GOT3 (cell line): ENCODE measurements at places on chromosomes 12 and 14.

GRCh38 chr14:95101736-95102679, 55.3 kb downstream of the DICER1 start:
- no peak for DNase-seq

DNA sequence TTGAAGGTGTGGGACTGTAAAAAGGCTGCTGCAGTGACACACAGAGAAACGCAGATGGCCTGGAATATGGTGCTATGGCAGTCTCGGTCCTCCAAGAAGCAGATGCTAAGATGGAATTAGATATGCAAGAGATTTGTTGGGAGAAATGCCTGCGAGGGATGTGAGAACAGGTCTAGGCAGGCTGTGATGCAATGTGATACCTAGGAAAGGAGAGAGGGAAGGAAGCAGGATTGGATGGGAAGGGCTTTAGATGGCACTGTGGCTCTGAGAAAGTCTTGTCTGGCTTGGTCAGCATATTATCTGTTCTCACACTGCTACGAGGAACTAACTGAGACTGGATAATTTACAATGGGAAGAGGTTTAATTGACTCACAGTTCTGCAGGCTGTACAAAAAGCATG, 374.4 kb downstream of the BCAT1 start:
- no peak for DNase-seq

- DNase-seq = no peak
Measured at GRCh38 chr12:76028571-76029277, 2.9 kb downstream of the PHLDA1 start.

DNA sequence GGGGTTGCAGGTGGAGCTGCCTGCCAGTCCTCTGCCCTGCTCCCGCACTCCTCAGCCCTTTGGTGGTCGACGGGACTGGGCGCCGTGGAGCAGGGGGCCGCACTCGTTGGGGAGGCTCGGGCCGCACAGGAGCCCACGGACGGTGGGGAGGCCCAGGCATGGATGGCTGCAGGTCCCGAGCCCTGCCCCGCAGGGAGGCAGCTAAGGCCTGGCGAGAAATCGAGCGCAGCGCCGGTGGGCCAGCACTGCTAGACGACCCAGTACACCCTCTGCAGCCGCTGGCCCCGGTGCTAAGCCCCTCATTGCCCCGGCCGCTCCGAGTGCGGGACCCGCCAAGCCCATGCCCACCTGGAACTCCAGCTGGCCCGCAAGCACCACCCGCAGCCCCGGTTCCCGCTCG, 221.8 kb downstream of the BTG1 start:
- no peak for DNase-seq

DNA sequence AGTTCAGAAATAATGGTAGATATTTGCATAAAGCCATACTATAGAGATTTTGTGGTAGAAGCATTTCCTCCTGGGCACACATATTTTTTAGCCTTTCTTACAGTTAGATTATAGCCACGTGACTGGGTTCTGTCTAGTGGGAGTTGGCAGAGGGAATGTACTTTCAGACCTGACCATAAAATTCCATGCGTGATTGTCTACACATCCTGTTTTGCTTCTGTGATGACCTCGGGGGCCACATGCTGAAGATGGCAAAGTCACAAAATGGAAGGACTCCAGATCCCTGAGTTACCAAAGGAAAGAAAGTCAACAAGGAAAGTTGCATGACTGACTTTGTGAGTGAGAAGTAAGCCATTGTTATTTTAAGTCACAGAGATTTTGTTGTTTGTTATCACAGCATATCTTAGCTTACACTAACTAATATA, 14.6 kb upstream of the MIA2 start:
- no peak for DNase-seq

GRCh38 chr12:103470664-103471063, 25.1 kb downstream of the C12orf42 start:
- no peak for DNase-seq

DNA sequence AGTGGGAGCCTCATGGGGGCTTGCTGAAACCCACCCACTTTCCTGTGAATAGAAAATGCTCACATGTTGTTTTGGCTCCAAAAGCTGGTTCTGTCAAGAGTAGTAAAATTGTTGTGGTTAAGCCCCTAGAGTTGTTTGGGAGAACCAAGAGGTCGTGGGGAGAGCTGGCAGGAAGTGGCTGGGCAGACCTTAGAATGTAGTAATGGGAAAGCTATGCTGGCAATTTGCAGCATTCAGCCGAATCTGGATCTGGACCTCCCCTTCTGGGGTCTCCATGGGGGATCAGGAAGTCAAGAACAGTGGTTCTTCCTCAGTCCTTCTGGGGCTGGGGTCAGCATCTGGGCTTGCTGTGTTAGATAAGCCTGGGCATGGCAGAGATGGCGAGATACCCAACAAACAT, 150.6 kb upstream of the TBX3 start:
- DNase-seq = no peak

DNA sequence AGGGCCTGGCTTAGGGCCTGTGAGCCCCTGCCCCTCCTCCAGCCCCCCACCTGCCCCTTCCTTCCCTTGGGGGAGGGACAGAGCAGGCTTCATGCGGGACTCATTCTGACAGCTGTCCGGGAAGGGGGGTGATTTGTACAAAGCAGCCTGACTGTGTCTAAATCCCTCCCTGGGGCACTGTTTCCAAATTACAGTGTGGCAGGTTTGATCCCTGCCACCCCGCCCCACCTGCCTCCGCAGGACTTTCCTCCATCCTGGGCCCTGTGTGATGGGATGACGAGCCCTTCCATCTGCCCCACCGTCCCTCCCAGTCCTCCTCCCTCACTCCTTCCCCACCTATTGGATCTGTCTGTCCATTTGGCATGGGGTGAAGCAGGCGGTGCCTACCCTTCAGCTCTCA, 363.9 kb downstream of the BCL11B start:
- no peak for DNase-seq

- no peak for DNase-seq
Measured at GRCh38 chr12:40551466-40551865, 140.8 kb upstream of the CNTN1 start.

DNA sequence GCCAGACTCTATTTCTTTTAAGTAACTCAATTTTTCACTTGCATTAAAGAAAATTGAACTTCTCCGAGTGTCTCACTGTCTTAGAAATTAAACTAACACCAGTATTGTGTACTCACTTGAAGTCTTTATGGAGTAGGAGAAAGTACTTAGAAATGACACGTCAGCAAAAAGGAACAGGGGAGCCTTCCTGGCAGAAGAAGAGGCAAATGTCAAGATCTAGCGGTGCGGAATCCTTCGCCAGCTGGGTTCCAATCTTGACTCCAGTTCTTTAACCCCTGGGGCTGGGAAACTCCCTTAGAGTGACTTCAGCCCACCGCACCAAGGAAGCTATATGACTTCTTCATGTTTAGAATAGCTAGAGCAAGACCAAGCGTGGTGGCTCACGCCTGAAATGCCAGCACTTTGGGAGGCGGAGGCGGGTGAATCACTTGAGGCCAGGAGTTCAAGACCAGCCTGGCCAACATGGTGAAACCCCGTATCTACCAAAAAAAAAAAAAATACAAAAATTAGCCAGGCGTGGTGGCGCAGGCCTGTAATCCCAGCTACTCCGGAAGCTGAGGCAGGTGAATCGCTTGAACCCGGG, 34.4 kb downstream of the WBP11 start:
- DNase-seq = no peak
